ENCODE measurements at places on chromosomes 7 and 10.
A peak's percentile ranks its signal among the peaks of the same experiment; 100 is the strongest.

GRCh38 chr10:5385224-5385623, 19.4 kb downstream of the TUBAL3 start:
- no peak for DNase-seq

DNA sequence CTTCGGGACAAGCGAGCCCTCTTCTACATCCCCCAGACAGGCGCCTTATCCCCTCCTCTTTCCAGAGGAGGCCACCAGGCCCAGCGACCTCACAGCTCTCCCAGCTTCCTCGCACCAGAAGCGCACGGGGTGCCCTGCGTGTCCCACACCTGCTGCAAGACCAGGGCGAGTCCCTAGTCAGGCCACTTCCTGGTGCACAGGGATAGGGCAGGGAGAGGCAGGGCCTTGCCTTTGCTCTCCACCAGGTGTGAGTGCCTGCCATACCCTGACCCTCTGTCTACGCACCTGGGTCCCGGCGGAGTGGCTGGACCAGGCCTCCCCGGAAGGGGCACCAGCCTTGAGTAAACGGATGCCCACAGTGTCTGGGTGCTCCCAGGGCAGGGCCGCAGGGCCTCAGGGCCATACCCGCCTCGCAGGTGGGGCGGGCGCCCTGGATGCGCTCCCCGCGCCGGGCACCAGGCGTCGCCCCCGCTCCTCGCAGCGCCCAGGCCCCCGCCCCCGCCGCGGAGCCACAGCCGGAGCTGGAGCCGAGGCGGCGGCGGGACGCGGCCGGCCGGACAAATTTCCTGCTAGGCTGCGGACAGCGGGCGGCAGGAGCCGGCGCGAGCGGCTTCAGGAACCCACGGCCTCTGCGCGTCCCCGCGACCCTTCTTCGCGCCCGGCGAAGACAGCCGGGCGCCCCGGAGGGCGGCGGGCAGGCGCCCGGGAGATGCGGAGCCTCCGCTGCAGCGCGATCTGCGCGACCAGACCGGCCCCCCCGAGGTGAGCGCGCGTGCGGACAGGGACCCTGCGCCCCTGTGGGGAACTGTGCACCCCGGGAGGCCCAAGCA, at the start of gene PTPRE:
Gene PTPRE (plus strand): TSS at position 556 of the 830 bp plus-strand sequence. CDS start 133,779 bp downstream, outside the sequence.
- peak; percentile 89 for DNase-seq

GRCh38 chr10:35223016-35223415, 96.4 kb downstream of the CREM start:
- peak; percentile 75 for DNase-seq

DNA sequence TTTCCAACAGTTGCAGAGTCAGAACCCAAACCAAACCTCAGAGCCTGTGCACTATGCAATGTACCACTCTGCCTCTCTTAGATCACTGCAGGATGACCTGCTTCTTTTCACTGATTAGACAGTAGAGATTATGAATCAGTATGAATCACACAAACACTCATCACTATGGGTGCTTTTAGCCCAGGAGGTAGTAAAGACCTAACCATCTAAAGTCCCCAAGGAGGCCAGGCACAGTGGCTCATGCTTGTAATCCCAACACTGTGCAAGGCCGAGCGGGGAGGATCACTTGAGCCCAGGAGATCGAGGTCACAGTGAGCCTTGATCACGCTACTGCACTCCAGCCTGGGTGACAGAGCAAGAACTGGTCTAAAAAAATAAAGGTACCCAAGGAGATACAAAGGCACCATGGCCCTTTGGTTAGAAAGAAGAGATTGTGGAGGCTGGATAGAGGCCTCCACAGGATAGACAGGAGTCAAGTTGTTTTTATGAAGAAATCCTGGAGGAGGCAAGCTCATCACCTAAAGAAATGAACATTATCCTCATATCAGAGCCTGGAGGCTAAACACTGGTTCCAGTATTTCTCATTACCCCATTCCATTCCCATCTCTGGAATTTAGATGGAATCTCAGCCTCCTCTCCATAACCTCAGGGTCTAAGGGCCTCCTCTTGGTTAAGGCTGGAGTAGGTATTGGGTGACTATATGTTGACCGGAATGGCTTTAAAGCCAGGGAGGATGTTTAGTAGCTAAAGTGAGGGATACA, 12.9 kb downstream of the SEC31B start:
- DNase-seq, result no peak

DNA sequence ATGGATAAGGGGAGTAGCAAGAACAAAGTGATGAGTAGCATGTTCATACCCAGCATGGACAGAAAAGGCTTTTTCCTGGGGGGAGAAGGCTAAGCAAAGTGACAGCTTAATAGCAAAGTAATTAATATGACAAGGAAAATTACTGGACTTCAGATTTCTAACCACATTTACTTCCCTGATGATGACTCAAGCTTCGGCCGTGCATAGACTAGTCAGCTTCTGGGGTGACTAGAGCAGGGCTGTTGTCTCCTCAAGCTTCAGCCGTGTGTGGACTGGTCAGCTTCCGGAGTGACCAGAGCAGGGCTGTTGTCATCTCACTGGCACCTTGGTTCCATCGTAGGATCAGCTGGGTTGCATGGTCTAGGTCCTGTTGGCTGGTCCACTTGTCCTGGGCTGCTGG, 2.1 kb upstream of the ZNF117 start:
- DNase-seq, result no peak

DNA sequence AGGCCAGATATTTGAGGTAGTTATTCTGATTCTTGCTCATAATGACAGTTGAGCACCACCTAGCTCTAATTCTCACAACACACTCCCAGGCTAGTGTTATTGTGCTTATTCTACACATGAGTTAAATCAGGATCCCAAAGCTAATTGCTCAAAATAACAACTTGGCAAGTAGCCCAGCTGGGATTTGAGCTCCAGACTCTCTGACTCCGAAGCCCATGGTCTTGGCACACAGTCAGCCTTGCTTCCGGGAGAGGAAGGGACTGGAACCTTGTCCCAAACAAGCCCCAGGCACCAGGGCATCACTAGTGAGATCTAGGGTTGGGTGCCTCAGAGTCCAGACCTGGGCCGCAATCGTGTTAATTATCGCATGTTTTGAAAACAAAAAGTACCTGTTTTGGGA, 101.4 kb downstream of the GPAM start:
- no peak for DNase-seq

- no peak for DNase-seq
These were observed 411.1 kb downstream of the GFRA1 start for GRCh38 chr10:115861864-115862263.

- no peak for DNase-seq
These were observed 169.5 kb upstream of the FRMD4A start for GRCh38 chr10:14500172-14500765.

GRCh38 chr10:127921075-127921752, 14.3 kb downstream of the PTPRE start:
- DNase-seq, result peak; percentile 29

DNA sequence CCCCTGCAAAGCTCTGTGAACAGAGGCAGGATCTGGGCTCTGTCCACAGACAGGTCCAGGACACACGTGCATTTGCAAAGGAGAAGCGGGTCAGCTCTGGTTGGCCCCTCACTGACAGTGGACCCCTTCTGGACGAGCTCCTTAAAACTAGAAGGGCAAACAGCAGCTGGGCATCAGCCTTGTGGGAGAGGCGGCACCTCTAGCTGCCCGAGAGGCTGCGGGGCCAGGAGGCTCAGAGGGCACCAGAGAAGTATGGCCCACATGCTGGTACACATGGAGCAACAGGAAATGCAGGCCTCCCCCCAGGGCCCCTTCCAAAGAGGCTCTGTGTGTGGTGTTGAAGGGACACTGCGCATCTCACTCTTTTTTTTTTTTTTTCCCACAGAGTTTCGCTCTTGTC, 233.0 kb upstream of the TCERG1L start:
- DNase-seq, result no peak

DNA sequence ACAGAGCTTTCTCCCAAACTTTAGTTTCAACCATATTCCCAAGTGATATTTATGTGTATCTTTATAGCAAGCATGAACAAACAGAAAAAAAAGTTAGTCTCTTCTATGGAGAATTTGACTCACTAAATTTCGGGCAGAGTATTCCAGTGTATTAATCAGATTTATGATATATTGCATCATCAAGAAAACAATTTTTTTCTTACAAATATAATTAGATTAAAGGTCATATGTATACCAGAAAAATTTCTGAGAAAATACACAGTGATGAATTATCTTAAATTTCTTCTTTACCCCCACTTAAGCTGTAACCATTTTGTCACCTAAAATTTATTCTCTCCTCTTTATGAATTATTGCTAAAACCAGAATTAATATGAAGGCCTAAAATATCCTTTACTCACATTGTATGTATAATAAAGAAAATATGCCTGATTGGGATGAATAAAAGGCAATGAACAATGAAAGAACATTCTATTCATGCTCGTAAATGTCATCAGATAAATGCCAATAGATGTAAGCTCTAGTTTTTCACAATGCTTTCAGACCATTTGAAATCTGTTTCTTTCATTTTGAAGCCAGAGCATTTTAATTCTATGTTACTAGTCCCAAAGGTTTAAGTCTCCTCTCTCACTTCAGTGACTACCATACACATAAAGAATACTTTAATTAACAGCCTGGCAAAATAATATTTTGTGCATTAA, 192.1 kb downstream of the HGF start:
- no peak for DNase-seq
